ENCODE measurements at places on chromosomes 6 and 20.

DNA sequence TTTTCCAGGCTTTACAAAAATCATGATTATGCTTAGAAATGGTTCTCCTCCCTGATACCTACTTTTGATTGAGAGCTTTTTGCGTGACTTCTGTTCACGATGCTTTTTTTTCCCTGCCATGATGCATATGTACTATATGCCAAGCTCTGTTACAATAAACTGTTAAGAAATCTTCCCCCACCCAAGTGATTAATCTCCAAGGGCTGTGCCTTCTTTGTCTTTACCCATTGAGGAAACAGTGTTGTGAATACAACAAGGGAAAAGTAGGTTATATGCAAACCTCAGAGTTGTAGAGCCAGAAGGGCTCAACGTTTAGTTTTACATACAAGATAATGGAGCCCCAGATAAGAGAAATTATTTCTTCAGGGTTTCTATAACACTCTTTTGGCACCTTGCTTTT is 34.1 kb upstream of the MYLK2 start:
- DNase-seq, result no peak

GRCh38 chr20:3164763-3165410 is 5.2 kb upstream of the FASTKD5 start:
- no peak for DNase-seq

DNA sequence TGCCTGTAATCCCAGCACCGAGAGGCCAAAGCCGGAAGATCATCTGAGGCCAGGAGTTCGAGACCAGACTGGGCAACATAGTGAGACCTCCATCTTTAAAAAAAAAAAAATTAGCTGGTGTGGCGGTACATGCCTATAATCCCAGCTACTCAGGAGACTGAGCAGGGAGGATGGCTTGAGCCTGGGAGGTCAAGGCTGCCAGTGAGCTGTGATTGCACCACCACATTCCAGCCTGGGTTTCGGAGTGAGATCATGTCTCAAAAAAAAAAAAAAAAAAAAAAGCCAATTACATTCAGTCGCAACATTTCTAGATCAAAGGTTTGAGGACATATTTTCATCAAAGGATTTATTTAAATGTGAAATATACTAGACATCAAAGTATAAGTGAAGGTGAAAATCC is 32.0 kb upstream of the EDN1 start:
- no peak for DNase-seq

DNA sequence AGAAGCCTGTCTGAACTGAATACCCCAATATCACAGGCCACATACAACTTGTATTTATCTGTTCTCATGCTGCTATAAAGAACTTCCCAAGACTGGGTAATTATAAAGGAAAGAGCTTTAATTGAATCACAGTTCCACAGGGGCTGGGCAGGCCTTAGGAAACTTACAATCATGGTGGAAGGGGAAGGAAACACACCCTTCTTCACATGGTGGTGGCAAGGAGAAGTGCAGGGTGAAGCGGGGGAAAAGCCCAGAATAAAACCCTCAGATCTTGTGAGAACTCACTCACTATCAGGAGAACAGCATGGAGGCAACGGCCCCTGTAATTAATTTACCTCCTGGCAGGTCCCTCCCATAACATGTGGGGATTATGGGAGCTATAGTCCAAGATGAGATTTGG is 50.3 kb upstream of the FNDC1 start:
- no peak for DNase-seq

DNA sequence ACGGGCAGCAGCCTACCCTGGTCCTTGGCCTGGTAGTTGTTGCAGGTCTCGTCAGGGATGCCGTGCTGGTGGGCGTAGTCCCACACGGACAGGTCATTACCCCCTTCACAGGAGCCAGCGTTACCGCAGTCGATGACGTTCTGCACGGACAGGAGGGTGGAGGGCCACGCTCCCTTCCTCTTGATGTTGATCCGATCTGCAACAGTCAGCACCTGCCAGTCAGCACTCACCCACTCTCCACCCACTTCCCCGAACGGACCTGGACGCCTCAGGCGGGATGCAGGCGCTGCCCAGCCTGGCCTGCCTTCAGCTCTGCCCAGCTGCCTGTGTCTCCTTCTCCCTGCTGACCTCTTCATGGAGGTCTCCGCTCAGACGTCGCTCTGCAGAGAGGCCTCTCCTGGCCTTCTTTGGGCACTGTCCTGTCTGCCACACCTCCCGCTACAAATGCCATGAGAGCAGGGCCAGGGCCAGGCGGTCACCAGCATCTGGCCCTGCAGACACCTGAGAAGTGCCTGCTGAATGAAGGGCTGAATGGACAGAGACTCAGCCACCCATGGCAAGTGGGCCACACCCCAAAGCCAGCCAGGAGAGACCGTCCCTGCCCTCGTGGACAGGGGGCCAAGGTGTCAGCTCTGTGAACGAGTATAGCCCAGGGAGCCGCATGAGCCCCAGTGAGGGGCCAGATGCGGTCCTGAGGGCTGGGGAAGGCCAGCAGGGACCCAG is 5.4 kb downstream of the CTSZ start:
- DNase-seq, result no peak

- no peak for DNase-seq
Observed at GRCh38 chr20:19599200-19599599, 158.9 kb upstream of the RIN2 start.

All from activated CD8-positive, alpha-beta T cell treated with anti-CD3 and anti-CD28 coated beads, Interleukin-2, amount 10 ng/mL, durations not matched to agents 7 days and 5 days (primary cell).